Stimulated activated CD4-positive, alpha-beta T cell treated with anti-CD3 and anti-CD28 coated beads, Interleukin-1b, Interleukin-23, amount 100 ng/mL, for 1 hour (primary cell): ENCODE measurements at places on chromosomes 6 and 20.

DNA sequence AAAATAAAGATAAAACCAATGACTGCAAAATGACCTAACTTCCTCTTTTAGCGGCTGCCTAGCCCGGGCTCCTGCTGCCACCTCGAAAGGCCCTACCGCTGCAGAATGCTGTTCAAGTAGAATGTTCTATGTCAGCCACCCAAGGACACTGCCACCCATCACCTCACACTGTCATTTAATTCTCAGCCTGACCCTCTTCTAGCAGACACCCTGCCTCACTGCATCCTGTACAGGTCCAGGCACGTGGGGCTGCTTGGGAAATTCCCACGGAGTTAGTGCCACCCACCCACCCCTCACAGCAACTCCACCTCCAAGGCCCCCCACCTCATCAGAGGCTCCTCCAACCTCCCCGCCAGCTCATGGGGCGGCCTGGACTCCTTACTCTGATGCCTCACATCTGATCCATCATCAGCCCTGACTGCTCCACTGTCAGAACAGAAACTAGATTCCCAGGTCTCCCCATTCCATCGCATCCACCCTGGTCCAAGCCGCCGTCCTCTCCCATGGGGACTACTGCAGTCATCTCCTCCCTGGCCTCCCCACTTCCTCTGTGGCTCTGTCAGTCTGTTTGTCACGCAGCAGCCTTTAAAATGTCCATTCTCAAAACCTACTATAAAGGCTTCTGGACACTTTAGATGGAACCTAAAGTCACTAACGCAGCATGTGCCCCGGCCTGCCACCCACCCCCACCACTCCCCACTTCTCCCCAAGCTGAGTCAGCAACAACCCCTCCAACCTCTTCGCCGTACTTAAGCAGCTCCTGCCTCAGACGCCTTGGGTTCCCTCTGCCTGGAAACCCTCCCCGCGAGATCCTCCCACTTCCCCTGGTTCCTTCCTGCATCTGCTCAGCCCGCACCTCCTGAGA is 17.0 kb downstream of the NFATC2 start:
- DNase-seq, result peak; percentile 35

DNA sequence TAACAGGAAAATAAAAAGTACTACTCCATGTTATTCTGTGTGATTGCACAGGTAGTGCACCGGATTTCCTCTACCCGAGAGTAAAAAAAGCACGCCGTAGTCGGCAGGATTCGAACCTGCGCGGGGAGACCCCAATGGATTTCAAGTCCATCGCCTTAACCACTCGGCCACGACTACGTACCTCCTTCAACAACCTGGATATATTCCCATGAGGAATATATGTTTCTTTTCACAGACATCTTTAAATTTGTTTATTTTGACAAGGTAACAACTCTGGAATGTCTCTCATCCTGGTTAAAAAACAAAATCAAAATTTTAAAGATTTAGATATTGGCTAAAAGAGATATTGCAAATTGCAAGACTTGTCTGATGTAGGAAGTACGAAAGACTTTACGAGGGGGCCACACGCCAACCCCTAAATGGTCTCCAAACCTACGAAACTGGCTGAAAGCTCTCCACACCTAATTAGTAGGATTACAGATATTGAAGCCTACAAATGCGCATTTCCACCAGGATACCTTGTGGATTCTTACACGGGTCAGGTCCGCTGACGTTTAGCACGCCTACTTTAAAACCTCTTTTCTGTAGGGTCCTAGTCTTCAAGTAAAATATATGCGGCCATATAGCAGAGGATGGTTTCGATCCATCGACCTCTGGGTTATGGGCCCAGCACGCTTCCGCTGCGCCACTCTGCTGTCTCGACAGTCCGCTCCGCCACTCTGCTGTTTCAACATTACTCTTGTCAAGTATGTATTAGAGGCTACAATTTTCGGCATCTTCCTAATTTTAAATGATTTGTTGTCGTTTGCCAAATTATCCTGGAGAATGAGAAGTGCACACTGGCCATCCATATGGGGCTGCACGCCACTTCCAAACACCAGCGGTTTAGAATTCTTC is 52.2 kb upstream of the BTN3A2 start:
- DNase-seq, result peak; percentile 62

DNA sequence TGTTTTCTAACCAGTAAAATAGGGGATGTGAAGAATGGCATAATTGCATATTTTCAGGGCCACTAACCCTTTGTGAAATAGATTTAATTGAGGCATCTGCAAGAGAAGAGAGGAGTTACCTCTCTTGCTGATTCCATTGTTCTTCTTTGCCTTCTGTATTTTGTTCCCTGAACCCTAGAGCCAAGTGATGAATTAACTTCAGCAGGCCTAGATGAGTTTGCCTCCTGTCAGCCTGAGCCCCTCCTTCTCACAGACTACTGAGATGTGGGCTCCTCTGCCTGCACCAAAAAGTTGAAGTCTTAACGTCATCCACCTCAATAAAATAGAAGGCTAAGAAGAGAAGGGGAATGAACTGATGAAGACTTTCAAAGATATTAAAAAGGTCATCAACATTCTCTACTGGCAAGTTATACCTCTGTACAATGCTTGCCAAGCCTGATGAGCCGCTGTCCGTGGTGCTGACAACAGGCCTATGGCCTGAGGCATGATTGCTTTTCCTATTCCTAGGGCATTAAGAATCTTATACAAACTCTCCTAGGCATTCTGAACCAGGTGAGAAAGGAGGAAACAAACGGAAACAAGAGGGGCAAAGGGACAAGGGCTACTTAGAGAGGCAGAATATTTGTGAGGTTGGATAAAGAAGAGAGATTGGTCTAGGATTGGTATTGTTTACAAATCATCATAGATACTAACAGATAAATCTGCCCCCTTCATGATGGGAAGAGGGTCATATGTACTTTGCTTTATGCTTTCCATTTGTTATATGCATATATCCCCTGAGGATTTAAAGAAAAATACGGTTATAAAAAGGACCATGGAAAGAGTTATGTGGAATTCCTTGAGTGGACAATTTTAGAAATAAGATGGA is 46.8 kb downstream of the CD24 start:
- DNase-seq, result no peak

GRCh38 chr6:16770701-16771569 is 9.7 kb upstream of the ATXN1 start:
- peak; percentile 52 for DNase-seq

GRCh38 chr6:51805517-51805916 is 281.9 kb downstream of the PKHD1 start:
- no peak for DNase-seq

DNA sequence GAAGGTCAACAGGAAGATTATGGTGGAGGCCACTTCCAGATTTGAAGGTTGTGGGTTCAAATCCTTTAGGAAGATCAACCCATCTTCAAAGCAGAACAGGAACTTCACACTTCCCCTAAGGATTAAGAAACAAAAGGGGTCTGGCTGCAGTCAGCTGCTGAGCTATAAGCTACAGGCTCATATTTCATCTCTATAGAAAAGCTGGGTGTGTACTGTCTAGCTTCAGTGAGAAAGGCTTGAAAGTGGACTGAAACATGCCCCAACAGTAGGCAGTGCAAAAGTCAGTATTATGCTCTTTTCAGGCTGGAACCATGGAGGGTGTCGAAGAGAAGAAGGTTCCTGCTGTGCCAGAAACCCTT is 60.1 kb upstream of the SPDEF start:
- DNase-seq, result no peak

- no peak for DNase-seq
These were observed 54.7 kb upstream of the PDE7B start for GRCh38 chr6:135796643-135797305.

- DNase-seq, result no peak
These were observed 47.5 kb downstream of the SNRNP48 start for GRCh38 chr6:7637533-7637932.

GRCh38 chr6:151078655-151079054 is 161.1 kb upstream of the AKAP12 start:
- no peak for DNase-seq

DNA sequence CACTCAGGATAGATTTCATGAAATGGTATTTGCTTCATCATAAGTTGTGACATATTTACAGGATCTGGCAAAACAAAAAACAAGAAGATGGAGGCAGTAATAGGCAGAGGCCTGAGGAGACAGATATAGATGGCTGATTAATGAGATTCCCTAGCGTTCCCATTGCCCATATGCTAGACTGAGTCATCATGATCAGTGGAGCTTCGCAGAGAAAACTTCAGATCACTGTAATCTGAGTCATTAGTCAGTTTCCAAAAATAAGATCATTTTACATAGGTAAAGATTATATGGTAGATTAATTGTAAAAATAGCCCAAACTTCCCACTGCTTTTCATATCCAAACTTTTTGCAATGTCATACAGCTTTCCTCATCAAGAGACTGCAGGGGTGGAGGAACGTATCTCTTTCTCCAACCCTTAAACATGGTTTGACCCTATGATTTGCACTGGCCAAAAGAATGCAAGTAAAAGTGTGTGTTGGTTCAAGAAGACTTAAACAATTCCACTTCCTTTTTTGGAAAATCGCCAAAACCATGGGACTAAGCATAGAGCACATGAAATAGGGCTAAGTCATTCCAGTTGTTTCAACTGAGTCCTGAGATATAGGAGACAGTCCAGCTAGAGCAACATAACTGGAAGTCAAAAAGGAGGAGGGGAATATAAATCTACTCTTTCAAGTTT is 626.0 kb downstream of the RNF144B start:
- no peak for DNase-seq

- DNase-seq, result no peak
These were observed 609.6 kb downstream of the PKHD1 start for GRCh38 chr6:51477711-51478311.

DNA sequence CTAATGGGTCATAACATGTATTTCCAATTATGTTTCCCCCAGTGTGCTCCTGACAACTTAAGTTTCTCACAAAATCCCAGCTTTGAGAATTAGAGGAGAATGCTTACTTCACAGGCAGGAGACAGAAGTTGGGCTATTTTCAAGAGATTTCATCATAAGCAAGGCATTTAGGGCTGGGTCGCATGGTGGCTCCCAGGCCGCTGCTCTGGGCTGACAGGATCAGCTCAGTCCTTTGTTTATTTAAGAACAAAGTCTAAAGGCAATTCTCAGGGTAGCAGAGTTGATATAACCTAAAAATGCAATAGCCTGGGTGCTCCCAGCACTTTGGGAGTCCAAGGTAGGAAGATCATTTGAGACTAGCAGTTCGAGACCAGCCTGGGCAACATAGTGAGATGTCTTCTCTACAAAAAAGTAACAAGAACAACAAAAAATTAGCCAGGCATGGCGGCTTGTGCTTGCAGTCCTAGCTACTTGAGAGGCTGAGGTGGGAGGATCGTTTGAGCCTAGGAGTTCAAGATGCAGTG is 10.9 kb downstream of the FOXQ1 start:
- no peak for DNase-seq

- no peak for DNase-seq
These were observed 829.4 kb downstream of the EPHA7 start for GRCh38 chr6:92589996-92590395.

GRCh38 chr6:135567375-135568083 is 70.0 kb upstream of the AHI1 start:
- DNase-seq, result no peak

- no peak for DNase-seq
These were observed 536 bp upstream of the MTFR2 start for GRCh38 chr6:136250686-136251008.

DNA sequence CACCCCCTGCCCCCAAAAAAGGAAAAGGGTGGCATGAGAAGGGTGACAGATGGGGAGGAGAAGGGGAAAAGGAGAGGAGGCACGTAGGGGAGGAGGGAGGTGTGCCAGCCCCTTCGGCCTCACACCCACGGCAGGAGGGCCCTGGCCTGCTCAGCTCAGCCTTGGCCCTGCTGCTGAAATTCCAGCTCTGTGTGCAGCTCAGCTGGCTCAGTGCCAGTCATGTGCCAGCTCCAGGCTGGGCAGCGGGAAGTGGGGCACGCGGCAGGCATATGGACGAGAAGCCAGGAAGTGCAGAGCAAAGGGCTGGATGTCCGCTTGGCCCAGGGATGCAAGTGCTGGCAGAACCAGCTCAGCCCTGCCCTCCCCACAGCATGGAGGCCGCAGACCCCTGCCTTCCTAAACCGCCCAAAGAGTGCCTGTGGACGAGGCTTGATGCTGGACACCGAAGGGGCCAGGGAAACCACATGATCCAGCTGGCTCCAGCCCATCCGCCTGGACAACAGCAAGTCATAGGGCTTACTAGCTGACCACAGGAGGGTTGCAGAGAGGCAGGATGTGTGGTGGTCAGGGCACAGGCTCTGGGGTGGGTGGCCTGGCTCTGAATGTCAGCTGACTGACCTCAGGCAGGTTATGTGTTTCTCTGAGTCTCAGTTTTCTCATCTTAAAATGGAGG is 60.2 kb downstream of the NOL4L start:
- DNase-seq, result no peak

DNA sequence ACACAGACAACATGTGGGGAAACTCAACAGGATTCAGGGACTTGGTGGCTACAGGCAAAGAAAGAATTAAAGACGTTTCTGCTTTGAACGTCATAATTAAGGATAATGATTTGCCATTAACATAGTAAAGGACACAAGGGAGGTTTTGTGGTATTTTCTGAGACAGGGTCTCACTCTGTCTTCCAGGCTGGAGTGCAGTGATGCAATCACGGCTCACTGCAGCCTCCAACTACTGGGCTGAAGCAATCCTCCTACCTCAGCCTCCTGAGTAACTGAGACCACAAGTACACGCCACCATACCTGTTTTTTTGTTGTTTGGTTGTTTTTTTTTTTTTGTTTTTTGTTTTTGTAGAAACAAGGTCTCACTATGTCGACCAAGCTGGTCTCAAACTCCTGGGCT is 62.4 kb downstream of the MAP3K5 start:
- no peak for DNase-seq

DNA sequence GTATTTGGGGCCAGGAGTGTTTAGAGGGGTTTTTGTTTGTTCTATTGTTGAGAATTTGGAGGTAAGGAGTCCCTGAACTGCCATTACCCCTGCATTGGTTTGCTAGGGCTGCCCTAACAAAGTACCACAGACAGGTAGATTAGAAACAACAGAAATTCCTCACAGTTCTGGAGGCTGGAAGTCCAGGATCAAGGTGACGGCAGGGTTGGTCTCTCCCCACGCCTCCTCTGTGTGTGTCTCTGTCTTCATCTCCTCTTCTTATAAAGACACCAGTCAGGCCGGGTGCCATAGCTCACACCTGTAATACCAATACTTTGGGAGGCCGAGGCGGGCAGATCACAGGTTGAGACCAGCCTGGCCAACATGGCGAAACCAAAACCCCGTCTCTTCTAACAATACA is 97.1 kb upstream of the FAM8A1 start:
- DNase-seq, result no peak

GRCh38 chr6:125791151-125791819 is 525 bp downstream of the NCOA7 start:
- no peak for DNase-seq

GRCh38 chr20:24978513-24978912 is 14.0 kb downstream of the APMAP start:
- no peak for DNase-seq

DNA sequence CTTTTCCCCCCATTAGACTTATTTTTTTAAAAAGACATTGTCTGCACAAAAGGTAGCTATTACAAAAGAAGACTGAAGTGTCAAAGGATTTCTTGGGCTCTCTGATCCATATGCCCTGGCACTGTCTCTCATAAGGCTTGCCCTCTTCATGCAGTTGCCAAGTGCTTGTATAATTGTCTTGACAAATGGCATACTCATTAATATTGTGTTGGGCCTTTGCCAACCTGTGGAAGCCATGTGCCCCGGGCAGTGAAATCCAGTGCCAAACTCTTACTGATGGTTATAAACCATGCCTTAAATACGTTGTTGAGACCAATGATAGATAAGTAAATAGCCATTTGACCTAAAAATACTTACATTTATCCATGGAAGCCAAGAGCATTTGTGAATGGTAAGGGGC is 98.1 kb downstream of the FARS2 start:
- no peak for DNase-seq

GRCh38 chr6:2266031-2266795 is 20.8 kb upstream of the GMDS start:
- DNase-seq, result no peak

- DNase-seq, result no peak
These were observed 74.6 kb upstream of the SLC22A23 start for GRCh38 chr6:3531481-3531880.
